ENCODE measurements at places on chromosomes 12 and 14. TPM values are rescaled to one million over a fixed set of nuclear protein-coding genes. Genes with fewer than 3 reads are reported as not detected.

TESPA1 gene
- total RNA-seq: 1.5 TPM

- no peak for DNase-seq
Observed at GRCh38 chr12:22064968-22065367, 18.9 kb downstream of the CMAS start.

GRCh38 chr14:68885226-68886108 lies 92.6 kb upstream of the ZFP36L1 start:
- no peak for DNase-seq

GRCh38 chr14:46490238-46490685 lies 161.3 kb downstream of the RPL10L start:
- DNase-seq: no peak

- DNase-seq: peak; percentile 50
Observed at GRCh38 chr12:91577586-91578539, 395.2 kb upstream of the DCN start.

GLT1D1 gene
- total RNA-seq: not detected
